Right ventricle myocardium inferior (tissue), 1 donor: ENCODE measurements at places on chromosomes 3 and 15. TPM values are rescaled to one million over a fixed set of nuclear protein-coding genes. Genes with fewer than 3 reads are reported as not detected.

Gene INKA1
- total RNA-seq = 3.1 TPM

Gene KNG1
- 0.62 TPM for total RNA-seq

Gene ZBTB38
- 102 TPM for total RNA-seq

Gene MINDY4B
- total RNA-seq = not detected

Gene CEP19
- 1.9 TPM for total RNA-seq

Gene CGNL1
- 10.0 TPM for total RNA-seq

Gene VIPR1
- total RNA-seq = 2.1 TPM

Gene TTC21A
- 1.2 TPM for total RNA-seq

Gene TLR9
- 0.38 TPM for total RNA-seq

Gene KLF15
- total RNA-seq = 33.0 TPM

Gene LMCD1
- total RNA-seq = 48.1 TPM

Gene PLSCR2
- total RNA-seq = not detected

- DNase-seq = no peak
Observed at GRCh38 chr3:141930801-141931200, 54.4 kb downstream of the ATP1B3 start.

GRCh38 chr3:154900816-154901215, 179.3 kb upstream of the MME start:
- DNase-seq = no peak

DNA sequence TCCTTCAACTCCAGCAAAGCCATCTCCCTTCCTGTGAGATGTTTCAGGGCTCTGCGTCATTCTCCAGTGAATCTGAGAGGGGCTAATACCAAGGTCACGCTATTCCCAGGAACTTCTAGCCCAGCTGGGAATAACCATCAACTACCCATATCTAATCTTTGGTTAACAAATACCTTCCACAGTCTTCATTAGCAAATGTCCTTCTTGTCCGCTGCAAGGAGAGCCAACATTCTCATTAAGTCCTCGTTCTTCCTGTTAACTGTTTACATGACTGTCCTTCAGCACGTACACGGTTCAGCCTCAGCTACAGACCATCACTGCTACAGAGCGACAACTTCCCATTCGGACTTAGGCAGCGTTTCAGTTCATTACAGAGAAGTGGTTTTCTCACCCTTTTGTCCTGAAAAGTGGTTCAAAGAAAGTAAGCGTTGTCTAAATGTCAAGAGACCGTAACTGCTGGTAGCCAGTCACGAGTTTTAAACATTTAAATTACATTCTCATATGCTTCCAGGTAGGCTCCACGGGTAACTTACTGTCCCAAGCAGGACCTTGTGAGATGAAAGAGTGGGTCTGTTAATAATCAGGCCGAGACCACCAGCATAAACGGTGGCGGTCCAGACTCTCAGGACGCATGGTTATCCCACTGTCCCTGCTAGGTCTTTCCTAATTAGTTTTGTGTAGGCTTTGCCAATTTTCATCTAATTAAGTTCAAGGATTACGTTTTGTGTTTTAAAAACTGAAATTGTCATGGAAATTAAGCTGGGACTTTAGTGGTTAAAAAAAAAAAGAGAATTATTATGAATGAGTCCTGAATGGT, 63.8 kb downstream of the CHSY1 start:
- DNase-seq = no peak

GRCh38 chr3:28232659-28233058, 8.8 kb upstream of the CMC1 start:
- no peak for DNase-seq

- DNase-seq = no peak
Observed at GRCh38 chr15:55768670-55769185, 25.8 kb upstream of the PRTG start.

DNA sequence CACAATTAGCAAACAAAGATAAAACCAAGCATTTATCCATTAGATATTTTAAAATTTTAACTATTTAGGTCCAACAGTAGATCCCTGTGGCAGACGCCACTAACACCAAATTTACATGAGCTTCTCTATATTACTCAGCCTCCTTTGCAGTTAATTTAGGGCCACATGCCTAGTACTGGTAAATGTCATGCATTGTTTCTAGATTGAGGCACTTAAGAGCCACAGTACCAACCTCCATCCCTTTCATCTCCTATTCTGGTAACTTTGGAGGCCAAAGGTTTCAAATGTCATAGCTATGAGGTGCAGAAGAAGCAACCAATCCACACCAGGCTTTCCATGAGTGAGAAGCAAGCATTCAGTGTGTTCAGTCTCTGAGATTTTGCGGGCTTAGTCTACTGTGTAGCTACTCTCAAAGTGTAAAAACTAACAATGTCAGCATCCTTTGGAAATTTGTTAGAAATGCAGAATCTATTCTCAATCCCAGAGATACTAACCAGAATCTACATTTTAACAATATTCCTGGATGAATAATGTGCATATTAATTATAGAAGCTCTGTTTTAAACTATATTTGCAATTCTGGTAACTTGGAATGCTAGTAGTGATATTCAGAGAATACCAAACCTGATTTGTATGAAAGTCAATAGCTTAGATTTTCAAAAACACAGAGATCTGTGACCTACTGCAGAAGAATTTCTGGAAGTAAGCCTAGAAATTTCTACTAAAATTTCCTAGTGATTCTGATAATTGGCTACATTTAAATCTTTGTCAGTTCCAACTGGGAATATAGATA, 206.3 kb upstream of the CD96 start:
- no peak for DNase-seq

DNA sequence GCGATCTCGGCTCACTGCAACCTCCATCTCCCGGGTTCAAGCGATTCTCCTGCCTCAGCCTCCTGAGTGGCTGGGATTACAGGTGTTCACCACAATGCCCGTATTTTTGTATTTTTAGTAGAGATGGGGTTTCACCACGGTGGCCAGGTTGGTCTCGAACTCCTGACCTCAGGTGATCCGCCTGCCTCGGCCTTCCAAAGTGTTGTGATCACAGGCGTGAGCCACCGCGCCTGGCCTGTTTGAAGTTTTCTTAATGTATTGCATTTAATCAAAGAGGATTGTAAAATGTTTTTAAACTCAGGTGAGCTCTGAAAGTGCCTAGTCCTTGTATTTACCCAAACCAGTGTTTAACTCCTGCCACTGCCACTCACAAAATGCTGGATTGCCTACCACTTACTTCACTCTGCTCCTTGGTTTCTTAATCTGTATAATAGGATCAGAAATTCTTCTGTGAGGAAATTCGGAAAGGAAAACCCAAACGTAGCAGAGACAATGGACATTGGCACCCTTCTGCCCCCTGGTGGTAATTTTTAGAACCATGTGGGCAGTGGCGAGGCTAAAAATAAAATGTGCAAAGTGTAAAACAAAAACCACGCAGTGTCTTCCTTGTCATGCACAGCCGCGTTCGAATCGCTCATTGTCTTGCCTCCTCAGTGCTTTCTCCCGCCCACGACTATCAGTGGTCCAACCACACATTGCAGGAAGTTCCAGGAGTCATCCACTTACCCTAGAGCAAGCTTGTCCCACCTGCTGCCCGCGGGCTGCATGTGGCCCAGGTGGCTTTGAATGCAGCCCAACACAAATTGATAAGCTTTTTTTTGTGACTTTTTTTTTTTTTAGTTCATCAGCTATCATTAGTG, 27.3 kb downstream of the CEP19 start:
- DNase-seq = no peak

GRCh38 chr15:64895285-64896065, 16.2 kb upstream of the ANKDD1A start:
- no peak for DNase-seq

DNA sequence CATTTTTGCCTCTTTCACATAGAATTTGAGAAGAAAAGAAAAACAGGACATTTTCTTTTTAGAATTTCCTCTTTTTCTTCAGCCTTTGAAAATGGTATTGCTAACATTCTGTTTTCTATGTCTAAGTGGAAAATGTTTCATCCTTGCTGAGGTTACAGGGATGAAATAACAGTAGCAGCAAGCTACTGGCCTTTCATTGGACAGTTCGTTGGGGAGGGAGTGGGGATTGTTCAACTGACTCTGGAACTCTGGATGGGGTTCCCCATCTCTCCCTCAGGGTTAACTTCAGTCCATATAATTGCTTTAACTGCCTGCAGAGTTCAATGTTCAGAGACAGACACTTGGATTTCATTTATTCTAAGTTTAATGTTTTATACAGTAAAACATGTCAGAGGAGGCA, 346.0 kb downstream of the NLGN1 start:
- no peak for DNase-seq

DNA sequence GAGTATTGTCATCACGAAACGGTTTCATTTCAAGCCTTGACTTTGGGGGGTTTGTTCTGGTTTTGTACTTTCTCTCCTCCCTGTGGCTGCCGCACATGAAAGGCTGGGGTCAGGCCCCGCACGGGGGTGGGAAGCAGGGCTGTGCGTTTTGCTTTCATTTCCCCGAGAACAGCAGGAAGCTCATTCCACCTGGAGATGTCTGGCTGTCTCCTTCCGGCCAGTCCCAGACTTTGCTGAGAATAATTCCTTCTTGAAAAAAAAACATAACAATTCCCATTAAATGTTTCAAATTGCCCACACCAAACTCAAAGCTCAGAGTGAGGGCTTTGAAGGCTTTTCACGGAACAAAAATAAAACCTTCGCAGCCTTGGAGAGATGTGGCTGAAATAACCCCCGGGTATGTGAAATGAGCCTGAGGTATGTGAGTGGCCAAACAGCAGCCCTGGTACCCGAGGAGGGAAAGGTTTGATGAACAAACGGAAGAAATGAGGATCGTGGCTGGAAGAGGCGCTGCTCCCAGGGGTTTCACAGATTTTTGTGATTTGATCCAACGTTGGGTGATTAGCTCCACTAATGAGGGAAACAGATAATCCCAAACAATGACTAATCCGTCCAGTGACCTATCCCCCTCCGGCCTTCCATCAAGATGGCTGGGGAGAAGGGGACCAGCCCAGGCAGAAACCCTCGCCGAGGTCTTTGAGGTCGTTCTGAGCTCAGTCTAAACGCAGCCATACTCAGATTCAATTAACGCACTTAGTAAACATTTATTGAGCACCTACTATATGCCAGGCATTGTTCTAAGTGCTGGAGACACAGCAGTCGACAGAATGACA, 126.9 kb upstream of the MEF2A start:
- DNase-seq = peak; percentile 27

- DNase-seq = no peak
Observed at GRCh38 chr3:189626286-189626685, 4.9 kb upstream of the TP63 start.

- no peak for DNase-seq
Observed at GRCh38 chr3:4834403-4834866, 144.8 kb upstream of the BHLHE40 start.

DNA sequence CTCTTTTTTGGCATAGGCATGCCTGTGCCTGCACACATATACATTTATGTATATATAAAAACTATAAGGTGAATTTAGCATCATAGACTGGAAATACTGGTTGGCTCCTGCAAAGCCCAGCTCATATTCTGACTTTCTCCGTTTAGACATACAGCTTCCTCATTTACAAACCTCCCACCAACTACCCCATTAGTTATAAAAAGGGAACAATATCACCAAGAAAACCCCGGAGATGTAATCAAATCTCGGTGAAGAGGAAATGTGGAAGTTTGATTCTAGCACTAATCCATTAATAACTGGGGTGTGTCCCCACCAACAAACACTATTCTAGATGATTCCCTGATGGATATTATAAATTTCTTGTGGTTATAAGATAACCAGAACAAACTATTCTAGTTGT, 517.7 kb upstream of the TBL1XR1 start:
- no peak for DNase-seq

GRCh38 chr15:27293607-27294006, 322.6 kb downstream of the GABRG3 start:
- no peak for DNase-seq

DNA sequence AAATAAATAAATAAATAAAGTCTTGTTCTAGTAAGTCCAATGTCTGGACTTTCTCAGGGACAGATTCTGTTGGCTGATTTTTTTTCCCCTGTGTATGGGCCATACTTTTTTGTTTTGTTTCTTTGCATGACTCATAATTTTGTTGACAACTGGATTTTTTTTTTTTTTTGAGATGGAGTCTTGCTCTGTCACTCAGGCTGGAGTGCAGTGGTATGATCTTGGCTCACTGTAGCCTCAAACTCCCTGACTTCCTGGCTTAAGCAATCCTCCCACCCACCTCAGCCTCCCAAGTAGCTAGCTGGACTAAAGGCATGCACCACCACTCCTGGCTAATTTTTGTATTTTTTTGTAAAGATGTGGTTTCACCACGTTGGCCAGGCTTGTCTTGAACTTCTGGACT, 38.9 kb downstream of the TICRR start:
- DNase-seq = no peak

DNA sequence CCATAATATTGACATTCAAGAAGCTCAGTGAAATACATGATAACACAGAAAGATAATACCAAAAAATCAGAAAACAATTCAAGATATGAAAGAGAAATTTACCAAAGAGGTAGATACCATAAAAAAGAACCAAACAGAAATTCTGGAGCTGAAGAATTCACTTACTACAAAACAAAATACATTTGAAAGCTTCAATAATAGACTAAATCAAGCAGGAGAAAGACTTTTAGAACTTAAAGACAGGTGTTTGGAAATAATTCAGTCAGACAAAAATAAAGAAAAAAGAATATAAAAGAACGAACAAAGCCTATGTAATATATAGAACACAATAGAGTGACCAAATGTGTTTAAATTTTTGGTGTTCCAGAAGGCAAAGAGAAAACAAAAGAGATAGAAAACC, 158.7 kb downstream of the MOBP start:
- no peak for DNase-seq

- no peak for DNase-seq
Observed at GRCh38 chr15:57861034-57861638, 154.6 kb downstream of the POLR2M start.

GRCh38 chr15:67465196-67465952, 55.6 kb upstream of the C15orf61 start:
- no peak for DNase-seq

GRCh38 chr15:74497584-74497983, 36.6 kb upstream of the UBL7 start:
- no peak for DNase-seq

DNA sequence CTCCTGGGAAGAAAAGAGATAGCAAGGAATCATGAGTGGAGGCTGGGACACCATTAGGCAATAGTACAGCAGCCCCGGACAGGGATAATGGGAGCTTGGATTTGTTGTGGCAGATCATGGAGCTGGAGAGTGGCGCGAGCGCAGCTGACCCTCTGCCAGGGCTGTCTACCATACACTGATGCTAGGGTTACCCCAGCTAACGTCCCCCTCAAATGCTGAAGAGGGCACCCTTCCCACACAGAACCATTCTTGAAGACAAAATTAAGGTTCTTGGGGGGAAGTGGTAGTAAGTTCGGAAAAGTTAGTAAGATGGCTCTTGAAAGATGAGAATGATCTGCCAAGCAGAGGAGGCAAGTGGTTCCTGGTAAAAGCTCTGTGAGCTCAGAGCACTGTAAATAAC, 61.1 kb downstream of the ST3GAL6 start:
- DNase-seq = no peak

- no peak for DNase-seq
Observed at GRCh38 chr3:65988411-65989180, 50.1 kb downstream of the MAGI1 start.

DNA sequence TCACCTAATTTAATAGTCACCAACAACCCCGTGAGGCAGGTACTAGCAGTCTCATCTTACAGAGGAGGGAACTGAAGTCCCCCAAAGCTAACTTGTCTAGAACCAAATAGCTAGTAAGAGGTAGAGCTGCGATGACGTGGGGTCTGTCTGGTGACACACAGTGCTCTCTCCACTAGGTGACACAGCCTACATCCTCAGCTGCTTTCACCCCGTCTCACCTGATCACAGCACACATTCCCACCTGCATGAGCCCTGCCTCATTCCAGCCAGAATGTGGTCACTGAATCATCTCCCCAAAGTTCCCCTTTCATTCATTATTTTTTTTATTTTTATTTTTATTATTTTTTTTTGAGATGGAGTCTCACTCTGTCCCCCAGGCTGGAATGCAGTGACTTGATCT, 21.3 kb upstream of the MAGEF1 start:
- DNase-seq = no peak
